ENCODE measurements at places on chromosomes 13 and 19.
A peak's percentile ranks its signal among the peaks of the same experiment; 100 is the strongest.

- peak; percentile 69 for DNase-seq
Observed at GRCh38 chr13:113584870-113585671, 518 bp downstream of the TFDP1 start.

- DNase-seq = no peak
Observed at GRCh38 chr13:113196970-113197737, 11.3 kb downstream of the PCID2 start.

DNA sequence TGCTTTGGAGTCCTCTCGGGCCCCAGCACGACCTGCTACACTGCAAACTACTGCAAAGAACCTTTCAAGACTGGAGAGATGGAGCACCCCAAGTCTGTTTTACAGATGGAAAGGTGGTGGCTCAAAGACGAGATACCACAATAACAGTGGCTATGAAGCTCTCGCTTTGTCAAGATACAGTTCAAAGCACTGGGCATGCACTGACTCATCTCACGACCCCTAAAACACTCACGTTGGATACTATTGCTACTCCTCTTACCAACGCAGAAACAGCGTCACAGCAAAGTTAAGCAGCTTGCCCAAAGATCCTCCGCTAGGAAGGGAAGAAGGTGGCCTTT, 24.0 kb upstream of the LAIR1 start:
- no peak for DNase-seq

DNA sequence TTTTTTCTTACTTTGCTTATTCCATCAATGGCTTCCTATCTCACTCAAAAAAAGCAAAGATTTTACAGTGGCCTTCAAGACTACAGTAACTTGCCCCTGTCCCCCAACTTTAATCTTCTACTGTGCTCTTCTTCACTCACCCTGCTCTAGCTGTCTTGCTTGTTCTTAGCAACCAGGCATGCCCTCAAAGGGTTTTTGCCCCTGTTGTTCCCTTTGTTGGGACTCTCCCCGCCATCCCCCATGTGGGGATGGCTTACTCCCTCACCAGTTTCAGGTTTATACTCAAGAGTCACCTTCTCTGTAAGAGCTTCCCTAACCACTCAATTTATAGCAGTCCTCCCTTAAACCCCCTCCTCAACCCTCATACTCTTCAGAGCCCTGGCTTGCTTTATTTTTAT, 5.4 kb downstream of the MTMR6 start:
- DNase-seq = no peak

DNA sequence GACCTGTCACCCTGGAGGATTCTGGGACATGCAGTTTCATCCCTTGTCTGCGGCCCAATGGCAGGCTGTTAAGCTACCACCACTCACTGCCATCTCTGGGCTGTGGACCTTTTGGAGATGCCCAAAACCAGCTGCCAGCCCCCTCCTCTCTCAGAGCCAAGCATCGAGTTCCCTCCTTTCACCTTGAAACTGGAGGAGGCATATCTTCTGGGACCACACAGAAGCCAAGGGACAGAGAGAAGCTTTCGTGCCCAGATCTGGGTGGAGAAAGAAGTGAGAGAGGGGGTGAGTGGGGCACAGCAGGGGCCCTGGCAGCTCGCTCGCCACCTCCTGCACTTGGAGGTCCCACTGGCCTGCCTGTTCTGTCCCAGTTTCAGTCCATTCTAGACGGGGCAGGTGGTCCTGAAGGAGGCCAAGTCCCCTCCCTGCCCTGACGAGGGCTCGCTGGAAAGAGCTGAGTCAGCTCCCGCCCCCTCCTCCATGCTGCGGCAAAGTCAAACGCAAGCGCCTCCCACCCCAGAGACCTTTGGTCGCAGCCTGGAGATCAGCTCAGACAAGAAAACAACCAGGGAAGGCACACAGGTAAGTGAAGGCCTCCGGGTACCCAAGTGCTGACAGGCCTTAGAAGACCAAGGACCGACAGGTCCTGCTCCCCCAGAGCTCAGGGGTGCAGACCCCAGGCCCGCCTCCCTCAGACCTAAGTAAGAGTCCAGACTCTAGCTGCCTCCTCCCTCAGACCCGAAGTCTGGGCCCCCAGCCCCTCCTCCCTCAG, 3.8 kb downstream of the BCAT2 start:
- no peak for DNase-seq

DNA sequence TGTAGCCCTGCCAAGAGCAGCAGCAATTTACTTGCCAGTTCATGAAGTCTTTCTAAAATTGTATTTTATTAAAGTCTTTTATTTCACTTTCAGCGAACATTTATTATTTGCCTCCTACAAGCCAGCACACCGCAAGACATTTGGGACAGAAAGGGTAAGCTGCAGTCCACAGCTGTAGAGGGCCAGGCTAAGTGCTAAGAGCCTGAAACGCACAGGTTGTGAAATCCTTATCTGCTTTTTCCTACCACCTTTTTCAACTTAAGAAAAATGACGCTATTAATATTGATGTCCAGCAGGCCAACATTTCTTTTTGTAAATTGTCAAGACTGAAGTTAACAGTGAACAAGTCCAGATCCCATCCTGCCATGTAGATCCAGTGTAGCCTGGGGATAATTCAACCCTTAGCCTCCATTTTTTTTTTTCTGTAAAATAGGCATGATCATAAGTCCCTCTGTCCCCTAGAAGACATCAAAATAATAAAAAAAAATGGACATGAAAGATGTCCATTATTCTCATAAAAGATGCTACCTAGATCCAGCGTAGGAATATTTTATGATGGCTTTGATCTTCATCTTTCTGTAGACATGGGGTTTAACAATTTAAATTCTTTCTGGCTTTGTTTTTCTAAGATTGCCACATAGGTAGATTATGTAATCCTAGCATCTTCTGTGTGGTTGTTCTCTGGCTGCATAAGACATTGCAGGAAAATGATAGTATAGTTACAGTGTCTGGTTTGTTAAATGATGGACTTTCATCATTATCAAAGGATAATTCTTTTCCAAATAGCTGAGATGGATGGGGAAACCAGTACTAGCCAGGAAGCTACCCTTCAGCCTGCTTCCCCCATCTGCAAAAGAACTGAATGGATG, 128.4 kb downstream of the SHISA2 start:
- no peak for DNase-seq

GRCh38 chr13:97974773-97975172, 21.3 kb downstream of the IPO5 start:
- DNase-seq = no peak

DNA sequence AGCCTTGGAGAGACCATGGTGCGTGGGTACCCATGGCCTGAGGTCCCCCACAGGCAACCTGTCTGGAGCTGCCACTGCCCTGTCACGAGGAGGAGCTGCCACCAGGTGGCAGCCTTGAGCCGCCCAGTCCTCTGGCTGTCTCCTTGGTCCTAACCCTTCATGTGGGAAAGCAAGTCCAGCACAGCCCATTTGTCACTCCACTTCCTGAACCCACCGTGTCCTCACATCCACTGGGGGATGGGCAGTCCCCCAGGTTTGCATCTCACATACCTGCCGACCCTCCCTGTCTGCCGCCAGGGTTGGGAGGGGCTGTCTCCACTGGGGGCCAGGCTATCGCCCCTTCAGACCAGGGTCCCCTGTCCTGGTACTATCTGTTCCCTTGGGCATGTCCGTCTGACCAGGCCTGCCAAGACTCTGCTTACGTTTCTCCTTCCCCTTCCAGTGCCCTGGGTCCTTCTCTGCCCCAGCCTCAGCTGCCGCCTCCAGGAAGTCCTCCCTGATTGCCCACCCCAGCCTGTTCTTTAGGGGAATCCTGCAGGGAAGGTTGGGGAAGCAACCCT, 4.5 kb downstream of the FAM174C start:
- peak; percentile 84 for DNase-seq

DNA sequence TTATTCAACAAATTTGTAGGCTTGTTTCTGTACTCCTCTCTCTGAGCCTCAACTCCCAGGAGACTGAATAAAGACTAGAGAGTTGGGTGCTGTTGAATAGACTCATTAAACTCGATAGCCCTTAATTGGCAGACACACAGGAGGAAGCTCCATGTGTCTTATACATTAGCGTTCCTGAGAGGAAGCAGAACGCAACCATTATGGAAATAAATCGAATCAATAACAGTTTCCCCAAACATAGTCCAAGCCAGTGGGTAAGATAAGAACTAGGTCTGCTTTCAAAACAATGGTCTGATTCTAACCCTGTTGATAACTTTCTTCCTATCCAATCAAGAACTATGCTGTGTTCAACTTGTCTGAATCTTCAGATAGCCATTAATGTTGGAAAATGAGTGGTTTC, 118.1 kb upstream of the FNDC3A start:
- no peak for DNase-seq

DNA sequence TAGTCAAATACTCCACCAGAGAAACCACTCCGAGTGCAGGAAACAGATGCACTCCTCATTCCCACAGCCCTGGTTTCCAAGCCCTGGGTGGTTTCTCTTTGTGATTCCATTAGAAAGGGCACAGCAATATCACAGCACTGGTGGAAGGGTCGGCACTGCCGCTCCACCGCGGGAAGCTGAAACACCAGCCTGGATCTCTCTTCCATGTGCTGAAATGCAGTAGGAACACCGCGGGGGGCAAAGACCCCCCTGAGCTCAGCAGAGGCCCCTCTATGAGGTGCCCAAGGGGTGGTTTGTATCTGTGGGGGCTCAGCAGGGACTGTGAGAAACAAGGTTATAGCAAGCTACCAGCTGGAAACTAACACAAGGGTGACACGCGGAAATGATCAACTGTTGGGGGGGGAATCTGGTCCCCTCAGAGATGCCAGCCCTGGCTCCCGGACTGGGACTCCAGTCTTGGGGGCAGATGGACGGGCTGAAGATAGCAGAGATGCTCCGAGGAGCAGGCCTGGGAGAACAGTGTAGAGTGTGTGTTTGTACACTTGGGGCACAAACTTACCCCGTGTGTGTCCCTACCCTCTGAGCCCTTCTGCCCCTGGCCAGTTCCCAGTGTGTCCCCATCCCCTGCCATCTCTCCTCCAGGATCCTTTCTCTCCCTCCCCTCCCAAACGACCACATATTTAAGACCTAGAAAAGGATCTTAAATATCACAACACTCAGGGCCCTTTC, 1.8 kb downstream of the ZFR2 start:
- no peak for DNase-seq

GRCh38 chr19:46025835-46026234, 3.0 kb upstream of the PGLYRP1 start:
- no peak for DNase-seq

- peak; percentile 74 for DNase-seq
Observed at GRCh38 chr19:9205501-9206113, 13.8 kb downstream of the OR7D4 start.

GRCh38 chr19:1299801-1300200, 14.1 kb downstream of the EFNA2 start:
- no peak for DNase-seq

GRCh38 chr19:55696301-55697068, 21.5 kb downstream of the EPN1 start:
- DNase-seq = no peak

DNA sequence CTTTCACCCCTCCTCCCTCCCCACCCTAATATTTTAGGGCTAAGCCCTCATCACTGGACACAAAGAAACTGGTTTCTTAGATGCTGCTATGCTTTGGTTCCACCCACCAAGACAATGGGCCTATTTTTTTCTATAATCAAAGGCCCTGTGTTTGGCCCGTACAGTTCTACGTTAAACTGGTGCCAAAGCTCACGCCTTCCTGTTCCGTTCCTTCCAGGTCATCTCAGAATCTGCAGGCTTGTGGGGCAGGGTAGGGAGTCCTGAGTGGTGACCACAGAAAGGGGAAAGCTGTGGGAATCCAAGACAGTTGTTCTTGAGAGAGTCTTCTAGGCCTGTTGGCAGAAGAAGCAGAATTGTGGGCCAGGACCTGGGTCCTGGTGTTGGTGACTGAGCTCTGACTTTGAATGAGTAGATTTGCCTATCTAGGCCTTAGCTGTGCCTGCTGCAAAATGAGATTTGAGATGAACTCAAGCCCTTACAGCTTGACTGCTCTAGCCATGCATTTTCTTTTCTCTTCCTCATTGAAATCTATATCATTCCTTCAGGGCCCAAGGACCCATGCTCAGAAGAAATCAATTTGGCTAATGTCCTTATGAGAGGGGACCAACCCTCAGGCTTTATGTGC, 19.1 kb upstream of the CXCL17 start:
- DNase-seq = no peak

DNA sequence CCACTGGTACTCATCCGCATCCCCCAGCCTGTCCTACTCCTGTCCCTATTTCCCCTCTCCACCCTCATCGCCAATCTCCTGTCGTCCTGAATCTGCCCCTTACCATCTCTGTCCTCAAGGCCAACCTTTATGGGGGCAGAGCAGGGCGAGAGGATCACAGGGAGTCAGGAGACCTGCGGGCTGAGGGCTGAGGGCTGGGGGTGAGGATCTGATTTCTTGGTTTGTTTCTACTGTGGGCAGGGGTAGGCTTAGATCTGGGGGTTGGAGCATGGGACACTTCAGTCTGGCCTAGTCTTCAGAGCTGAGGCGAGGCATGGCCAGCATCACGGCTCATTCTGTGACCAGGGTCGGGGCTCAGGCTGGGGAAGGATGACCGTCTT, 16.5 kb upstream of the ERCC1 start:
- peak; percentile 55 for DNase-seq

DNA sequence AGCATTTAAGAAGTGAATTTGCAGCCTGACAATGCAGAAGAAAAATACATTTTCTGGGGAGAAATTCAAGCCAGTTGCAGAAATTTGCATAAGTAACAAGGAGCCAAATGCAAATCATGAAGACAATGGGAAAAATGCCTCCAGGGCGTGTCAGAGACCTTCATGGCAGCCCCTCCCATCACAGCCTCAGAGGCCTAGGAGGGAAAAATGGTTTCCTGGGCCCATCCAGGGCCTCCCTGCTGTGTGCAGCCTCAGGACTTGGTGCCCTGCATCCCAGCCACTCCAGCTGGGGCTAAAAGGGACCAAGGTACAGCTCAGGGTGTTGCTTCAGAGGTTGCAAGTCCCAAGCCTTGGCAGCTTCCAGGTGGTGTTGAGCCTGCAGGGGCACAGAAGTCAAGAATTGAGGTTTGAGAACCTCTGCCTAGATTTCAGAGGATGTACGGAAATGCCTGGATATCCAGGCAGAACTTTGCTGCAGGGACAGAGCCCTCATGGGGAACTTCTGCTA, 16.7 kb upstream of the ITM2B start:
- DNase-seq = no peak

DNA sequence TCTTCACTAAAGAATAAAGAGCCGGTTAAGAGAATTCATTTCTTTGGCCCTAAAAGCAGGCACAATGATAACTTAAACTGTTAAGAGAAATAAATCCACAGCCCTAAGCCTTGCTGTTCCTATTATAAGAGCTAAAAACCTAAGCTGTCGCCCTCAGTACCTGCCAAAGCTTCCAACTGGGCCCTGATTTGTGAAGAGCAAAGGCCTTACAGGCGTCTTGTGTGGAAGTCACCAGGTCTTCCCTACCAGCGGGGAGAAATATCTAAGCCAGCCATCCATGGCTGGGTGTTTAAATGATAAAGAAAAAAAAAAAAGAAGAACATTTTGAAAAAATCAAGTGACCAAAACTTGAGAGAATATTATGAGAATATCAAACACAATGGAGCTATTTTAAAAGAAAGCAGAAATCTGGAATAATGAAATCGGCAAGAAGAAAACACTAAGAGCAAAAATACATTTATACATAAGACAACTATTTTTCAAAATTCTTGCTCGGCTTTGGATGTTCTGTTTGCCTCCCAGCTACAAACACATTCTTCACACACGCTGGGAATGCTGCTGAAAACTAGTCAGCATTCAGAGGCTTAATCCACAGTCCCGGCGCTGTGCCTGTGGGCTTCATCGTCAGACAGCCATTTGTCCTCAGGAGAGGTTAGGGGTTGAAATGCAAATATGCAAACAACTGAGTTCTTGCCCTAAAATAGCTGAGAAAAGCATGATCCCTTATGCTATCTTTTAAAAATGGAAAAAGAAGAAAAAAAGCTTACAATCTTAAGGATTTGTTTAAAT, 89.8 kb upstream of the LSM14A start:
- peak; percentile 46 for DNase-seq

- peak; percentile 98 for DNase-seq
Observed at GRCh38 chr19:55598719-55599467, 424 bp downstream of the FIZ1 start.

- DNase-seq = no peak
Observed at GRCh38 chr13:39815345-39816111, 160.1 kb downstream of the COG6 start.

Measured in NCI-H82 (cell line).